ENCODE measurements at places on chromosomes 4 and X.

DNA sequence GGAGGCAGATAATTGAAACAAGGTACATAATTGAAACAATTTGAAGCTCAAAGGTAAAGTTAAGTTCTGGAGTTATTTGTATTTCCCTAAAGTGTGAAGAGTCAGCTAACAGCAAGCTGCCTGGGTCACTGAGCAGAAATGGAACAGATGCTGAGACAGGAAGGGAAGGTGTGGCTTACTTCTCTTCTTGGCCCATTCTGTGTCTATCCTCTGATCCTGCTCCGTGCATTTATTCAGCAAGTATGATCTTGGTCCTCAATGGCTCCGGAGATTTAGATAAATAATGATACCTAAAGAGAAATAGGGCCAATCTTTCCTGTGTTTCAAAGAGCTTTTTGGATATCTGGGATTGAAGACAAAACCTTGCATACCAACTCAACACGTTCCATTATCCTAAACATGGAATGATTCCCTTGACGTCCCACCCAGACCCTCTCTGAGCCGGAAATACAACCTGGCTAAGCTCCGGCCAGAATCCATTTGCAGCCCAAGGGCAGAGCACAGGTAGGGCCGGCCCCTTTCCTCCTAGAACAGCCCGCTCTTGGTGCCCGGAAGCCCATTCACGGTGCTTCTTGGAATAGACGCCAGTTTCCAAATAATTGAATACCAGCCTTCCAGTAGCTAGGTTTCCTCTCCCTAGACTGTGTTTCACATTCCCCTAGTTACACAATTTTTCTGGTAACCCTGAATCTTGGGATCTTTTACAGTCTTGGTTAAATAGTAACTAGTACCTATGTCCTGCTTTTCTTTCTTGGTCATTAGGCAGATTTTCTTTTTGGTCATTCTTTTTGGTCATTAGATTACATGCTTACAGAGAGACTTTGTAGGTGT is 211.0 kb downstream of the NWD2 start:
- DNase-seq, result no peak

DNA sequence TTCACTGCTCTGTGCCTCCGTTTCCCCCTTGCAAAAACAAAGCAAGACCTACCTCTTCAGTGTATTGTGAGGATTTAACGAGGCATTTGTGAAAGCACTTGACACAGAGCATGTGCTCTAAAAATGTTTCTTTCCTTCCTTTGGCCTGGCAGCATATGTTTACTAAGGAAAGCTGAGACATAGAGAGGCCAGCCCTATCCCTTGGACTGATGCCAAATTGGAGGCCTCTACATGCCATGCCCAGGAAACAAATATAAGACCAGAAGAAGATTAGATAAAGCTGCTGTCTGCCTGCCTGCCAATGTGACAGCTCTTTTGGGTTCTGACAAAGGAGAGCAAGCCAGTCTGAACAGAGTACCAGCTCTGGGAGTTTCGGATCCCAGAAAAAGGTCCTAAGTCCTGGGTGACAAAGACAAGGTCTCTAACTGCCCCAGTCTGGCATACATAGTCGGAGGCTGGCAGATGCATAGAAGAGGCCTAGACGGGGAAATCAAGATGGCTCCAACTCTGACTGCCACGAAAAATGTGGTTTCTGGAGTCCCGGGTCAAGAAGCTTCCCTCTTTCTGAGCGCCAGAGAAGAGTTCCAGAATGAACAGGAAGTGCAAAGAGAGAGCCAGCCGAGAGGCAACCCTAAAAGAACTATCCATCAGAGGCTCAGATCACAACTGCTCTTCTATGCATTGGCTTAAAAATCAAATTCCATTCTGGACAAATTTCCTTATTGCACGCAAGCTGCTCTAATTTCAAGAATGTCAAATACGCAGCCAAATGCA is 25.8 kb downstream of the OTUD6A start:
- DNase-seq, result no peak

- DNase-seq, result no peak
Observed at GRCh38 chr4:84639145-84639544, 56.2 kb downstream of the CDS1 start.

DNA sequence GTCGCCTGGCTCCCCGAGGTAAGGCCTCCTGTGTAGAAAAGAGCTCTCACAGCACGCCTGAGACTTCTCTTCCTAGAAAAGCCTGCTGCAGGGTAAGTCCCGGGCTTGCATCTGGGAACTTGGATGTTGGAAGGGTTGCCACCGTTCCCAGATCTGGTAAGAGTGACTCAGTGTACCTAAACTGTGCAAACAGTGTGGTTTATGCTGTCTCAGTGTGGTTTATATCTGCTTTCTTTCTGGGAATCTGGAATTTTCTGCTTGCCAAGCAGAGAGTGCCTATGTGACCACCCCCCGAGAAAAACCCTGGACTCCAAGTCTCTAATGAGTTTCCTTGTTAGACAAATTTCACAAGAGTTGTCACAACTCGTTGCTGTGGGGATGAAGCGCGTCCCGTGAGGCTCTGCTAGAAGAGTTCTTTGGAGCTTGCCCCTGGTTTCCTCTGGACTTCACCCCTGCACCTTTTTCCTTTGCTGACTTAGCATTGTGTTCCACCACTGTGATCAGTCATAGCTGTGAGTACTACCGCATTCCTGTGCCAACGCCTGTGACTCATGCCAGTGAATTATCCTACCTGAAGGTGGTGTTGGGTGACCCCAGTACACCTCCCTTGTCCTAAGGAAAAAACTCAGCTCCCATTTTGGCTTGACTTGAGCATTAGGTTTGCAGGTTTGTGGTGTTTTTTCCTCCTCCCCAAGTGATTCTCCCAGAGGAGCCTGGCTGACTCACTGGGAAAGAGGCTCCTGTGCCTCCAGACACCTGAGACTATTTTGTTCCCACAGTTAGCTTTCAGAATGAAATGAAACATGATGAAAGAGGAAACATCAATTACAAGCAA is 14.5 kb downstream of the SLC2A9 start:
- peak; percentile 5 for DNase-seq

DNA sequence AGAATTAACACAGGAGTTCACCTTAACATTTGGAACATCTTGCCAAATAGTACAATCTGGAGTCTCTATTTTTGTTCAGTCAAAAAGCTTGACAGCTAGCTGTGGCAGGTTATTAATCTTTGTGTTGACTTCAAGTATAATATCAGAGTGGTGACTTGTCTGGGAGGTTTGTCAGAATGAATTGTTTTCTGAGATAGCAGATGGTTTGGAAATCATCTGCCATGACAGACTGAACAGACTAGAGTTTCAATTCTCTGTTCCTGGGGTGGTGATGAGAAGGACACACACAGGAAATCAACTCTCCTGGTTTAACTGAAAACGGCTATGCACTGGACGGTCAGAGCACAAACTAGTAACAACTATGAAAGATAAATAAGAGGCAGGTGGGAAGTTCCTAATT is 203.3 kb upstream of the EMCN start:
- DNase-seq, result no peak

DNA sequence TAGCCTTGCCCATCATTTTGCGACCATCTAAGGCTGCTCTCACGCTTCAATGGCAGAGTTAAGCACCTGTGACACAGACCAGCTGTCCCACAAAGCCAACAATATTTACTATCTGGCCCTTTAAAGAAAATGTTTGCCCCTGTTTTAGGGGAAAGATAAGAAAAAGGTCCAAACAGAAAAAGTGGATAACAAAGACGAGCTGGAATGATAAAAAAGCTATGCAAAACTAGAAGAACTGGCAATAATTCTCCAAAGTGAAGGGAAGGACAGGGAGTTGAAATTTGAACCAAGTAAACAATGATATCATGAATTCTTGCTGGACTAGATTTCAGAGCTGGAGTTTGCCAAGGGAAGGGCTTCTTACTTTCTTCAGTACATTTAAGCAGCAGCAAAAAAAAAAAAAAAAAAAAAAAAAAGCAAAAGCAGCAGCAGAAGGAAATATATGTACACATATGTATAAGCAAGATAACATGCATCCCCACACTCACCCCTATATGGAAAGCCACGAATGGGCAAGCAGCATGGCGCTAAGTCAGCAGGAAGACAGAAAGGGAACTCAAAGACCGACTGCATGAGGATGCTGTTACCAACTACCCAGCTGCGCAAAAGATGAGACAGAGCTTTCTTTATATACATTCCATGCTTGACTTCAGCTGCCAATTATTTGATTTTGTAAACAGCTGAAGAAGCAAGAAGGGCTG is 12.5 kb downstream of the TRAPPC2 start:
- DNase-seq, result no peak

GRCh38 chr4:60378010-60378409 is 822.1 kb upstream of the ADGRL3 start:
- no peak for DNase-seq

- DNase-seq, result no peak
Observed at GRCh38 chrX:135489542-135489941, 30.9 kb upstream of the INTS6L start.

DNA sequence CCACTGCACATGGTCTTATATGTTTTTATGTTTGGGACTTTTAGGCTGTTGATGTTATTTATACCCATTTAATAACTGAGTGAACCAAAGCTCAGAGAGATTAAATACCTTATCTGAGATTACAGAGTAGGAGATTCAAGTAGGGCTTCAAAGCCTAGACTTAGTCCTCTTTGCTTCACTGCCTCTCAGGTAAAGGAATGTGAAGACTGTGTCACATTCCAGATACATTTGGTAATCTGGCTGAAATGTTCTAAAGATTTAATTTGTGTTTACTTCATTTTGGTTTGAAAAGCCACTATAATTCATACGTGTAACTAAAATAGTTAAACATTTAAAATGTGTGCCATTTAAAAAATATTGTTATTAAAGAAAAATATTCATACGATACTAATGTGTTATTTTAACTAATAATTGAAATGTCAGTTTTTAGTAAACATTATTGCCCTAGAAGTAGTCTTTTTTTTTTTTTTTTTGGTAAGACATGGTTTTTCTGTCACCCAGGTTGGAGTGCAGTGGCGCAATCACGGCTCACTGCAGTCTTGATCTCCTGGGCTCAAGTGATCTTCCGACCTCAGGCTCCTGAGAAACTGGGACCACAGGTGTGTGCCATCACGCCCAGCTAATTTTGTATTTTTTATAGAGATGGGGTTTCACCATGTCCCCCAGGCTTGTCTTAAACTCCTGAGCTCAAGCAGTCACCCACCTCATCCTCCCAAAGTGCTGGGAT is 54.3 kb downstream of the WWC2 start:
- DNase-seq, result no peak

DNA sequence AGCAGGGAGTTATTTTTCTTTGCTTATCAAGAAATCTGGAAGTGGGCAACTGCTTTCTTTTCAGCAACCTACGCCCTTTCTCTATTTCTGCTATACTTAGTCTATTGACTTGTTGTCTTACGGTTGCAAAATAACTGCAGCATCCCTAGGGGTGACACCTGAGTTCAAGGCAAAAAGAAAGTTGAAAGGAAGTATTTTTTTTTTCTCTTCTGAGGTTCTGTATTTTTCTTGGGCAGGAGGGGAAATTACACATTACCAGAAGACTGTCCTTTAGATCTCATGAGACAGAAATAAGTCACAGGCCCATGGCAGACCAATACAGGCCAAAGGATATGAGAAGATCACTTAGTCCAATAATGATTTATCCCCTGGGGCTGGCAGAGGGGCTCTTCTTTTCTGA is 204.7 kb upstream of the CASK start:
- DNase-seq, result no peak

GRCh38 chr4:40710484-40711254 is 39.1 kb upstream of the NSUN7 start:
- no peak for DNase-seq

GRCh38 chrX:54494989-54495813 is 833 bp downstream of the FGD1 start:
- no peak for DNase-seq

DNA sequence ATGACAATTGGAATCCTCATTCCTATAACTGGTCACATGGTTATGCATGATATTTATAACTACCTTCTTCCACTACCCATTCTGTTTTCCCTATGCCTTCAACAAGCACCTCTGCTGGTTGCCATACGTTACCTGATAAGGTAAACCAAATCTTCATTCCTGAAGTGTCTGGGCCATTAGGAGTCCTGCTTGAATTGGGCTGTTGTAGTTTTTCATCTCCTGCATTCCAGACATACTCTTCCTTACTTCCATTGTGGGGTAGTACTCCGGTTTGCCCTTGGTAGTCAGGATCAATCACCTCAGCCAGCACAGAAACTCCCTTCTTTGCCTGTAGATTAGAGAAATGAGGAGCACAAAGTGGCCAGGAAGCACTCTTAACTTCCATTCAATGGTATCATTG is 109.1 kb upstream of the LANCL3 start:
- no peak for DNase-seq

DNA sequence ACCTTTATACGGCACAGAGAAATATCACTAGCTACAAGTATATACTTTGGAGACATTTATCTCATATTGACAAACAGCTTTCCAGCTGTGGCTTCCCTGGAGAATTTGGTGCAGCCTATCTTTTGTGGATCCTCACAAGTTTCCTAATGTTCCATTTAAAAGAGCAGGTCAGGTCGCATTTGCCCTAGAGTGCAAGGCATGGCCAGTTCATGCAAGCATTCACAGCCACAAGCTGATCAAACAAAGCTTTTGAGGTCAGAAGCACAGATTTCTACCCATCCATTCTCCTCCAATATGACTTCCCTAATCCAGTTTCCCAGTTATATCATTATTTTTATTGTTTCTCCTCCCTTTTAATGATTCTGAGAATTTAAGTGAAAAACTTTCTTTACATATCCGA is 1008.4 kb upstream of the AGA start:
- DNase-seq, result no peak

DNA sequence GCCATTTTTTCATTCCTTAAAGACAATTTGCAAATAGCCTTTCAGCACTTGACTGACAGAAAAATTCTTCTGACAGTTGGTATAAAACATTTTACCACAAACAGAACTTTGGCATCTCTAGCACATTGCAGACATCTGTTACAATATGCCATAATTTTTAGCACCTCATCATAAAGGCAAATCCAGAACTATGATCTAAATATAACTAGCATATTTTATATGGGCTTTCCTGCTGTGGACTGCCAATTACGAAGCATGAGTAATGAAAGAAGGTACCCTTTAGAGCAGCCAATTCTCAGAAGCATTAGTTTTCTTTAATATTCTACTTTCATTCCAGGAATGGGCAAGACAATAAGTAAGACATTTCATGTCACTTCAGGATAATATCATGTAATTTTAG is 647.4 kb upstream of the GALNT7 start:
- DNase-seq, result no peak

DNA sequence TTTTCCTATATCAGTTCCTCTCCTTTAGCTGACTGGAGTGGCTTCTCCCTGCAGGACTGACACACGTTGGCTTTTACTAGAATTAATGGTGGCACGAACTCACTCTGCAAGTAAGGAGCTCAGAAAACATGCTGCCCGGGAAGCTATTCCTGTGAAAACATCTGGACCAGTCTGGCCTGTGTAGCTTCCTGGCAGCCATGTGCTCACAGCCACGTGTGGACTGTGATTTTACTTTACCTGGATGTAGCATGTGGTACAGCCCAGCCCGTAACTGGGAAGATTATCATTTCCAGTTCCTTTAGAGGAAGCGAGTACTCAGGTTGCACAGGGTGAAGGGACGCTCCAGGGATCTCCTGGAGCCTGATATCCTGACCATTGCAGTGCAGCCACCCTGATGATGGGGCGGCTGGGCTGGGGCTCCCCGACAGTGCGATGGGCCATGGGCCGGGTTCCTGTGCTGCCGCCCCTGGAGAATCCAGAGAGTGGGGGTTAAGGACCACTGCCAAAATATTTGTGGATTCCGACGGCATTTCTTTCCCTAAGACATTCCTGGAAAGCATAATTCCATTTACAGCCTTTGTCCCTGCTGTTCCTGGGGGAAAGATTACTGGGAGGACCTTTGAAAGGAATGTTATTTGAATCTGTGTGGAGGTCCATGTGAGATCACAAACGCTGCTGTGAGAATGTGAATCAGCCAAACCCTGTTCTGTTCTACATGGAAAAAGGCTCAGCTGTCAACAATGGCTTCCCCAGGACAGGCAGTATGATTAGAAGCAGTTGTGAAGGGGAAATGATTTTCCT is 35.0 kb downstream of the PROM1 start:
- no peak for DNase-seq
